RKO (cell line): ENCODE measurements at places on chromosomes 7 and 10.

DNA sequence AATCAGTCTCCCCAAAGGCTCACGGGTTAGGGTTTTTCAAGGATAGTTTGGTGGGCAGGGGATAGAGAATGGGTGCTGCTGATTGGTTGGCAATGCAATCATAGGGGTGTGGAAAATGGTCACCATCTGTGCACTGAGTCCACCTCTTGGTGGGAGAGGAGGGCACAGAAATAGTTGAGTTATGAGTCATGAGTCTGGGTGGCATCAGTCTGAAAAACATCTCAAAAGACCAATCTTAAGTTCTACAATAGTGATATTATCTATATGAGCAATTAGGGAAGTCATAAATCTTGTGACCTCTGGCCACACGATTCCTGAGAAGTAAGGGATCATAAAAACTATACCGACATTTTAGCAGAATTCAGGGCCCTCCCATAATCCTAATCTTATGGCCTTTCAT lies 62.7 kb downstream of the LGI1 start:
- DNase-seq, result no peak

GRCh38 chr7:138875794-138876193 lies 77.8 kb upstream of the ATP6V0A4 start:
- DNase-seq, result peak; percentile 83

DNA sequence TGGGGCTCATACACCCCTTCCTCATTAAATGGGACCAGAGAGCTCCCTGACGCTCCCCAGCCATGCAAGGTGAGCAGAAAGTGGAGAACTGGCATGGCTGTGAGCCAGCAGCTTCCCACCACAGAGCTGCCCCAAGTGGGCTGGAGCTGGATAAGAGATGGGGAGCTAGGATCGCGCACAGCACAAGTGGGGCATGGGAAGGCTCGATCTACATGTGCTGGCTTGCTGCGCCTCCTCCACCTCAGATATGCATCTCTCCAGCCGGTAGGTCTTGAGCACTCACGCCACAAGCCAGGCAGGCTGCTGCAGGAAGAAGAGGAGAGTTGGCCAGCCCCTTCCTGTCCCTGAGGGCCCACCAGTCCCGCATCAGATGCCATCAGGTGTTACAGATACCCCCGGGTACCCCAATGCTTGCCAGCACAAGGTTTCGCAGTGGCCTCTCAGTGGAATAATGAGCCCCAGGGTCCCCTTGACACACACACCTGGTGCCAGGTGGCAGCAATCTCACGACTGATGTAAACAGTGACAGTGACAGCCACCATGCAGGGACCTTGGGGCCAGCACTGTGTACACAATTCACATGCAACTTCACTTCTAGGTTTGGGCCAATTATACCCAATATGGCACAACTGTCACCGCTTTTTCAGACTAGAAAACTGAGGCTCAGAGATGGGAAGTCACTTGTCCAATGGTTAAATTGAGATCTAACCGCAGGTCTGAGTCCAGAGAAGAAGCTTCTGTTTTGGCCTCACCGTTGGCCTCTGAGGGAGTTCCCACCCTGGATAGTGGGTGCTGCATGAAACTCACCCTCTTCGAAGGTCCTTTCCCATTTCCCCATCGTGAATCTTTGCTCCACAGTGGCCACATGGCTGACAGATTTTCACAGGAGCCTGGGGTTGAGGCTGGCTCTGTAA lies 79.3 kb downstream of the OAT start:
- DNase-seq, result no peak

- no peak for DNase-seq
These were observed 189.5 kb upstream of the MYO3A start for GRCh38 chr10:25744574-25744973.
